ENCODE measurements at places on chromosomes 11 and 22. TPM values are rescaled to one million over a fixed set of nuclear protein-coding genes. Genes with fewer than 3 reads are reported as not detected.

- peak; percentile 59 for DNase-seq
Measured at GRCh38 chr11:123194337-123195187, 486 bp downstream of the CLMP start.

DNA sequence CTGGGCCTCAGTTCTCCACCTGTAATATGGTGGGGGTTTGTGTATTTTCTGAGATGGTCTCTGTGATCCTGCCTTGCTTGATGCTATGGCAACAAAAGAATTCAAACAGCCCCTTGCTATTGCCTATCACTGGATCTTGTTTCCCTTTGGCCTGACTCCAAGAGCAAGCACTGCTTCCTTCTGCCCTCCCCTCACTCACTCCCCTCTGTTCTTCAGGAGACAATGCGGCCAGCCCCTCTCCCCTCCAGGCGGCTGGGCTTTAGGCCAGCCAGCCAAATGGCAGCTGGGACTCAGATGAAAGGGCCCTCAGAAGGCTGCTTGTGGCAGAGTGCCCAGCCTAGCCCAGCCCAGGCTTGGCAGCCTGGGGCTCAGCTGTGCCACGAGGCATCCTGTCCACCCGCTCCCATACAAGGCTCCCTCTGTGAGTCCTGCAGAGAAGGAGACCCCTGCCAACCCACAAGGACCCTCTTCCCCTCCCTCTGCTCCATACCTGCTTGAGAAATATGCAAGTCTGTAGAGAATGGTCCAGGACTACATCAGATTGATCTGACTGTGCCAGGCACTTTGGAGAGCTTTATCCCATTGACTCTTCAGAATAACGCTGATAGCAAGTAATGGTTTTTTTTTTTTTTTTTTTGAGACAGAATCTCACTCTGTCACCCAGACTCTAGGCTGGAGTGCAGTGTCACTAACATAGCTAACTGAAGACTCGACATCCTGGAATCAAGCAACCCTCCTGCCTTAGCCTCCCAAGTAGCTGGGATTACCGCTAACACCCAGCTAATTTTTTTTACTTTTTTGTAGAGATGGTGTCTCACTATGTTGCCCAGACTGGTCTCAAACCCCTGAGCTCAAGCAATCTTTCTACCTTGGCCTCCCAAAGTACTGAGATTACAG is 7.6 kb upstream of the KCTD14 start:
- peak; percentile 93 for DNase-seq

DNA sequence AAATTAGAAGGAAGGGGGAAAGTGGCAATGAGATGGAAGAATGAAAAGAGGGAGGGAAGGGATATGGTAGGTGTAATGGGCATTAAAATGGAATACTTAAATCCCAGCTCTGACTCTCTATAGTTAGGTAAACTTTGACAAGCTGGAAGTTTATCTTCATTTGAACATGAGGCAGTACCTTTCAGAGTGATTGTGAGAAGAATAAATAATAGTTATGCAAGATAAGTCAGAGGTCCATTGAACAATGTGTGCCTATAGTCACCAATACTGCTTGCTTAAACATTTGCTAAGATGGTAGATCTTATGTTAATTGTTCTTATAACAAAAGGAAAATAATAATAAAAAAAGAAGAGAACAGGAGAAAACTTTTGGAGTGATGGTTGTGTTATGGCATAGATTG is 545.8 kb upstream of the CCDC90B start:
- DNase-seq: no peak

DNA sequence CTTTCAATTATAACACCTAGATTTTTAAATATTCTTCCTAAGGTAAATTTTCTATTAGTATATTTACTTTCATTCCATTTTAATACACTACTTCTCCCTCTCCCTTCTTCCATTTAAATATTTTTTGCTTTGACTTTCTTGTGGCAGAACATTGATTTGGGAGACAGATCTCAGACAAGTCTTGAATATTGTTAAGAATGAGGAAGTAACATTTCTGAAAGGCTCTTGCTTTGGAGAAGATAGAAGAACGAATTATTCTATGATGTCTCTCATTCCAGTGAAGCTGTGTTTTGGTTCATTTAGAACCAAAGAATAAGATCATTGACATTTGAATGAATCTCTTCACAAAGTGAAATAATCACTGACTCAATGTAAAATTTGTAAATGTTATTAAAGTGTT is 2.4 kb downstream of the IPO7 start:
- no peak for DNase-seq

DNA sequence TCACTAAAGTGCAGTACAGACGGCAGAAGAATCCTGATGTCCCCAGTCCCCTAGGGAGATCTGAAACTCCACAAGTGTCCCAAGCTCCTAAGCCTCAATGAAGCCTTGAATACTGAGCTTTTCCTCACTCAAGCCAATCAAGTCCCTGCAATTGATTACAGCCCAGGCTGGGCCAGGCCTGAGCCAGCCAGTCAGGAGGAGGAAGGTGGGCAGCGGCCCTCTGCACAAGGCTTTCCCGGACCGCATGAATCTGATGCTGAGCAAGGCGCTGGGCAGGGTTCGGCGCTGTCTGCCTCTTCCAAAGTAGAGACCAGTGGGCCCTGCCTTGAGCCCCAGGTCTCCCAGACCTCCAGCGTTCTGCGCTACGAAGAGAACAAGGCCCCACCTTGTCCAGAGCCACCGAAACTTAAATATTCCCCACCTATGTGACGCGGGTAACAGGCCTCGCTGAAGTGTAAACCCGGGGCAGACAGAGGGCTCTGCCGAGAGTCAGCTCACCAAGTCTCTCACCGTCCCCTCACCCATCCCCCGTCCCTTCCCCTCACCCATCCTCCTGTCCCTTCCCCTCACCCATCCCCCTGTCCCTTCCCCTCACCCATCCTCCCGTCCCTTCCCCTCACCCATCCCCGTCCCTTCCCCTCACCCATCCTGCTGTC is 63.2 kb downstream of the SCUBE1 start:
- no peak for DNase-seq

The EWSR1 gene
- 185 TPM for total RNA-seq

- DNase-seq: no peak
Measured at GRCh38 chr11:67652965-67653845, 2.7 kb upstream of the ACY3 start.

DNA sequence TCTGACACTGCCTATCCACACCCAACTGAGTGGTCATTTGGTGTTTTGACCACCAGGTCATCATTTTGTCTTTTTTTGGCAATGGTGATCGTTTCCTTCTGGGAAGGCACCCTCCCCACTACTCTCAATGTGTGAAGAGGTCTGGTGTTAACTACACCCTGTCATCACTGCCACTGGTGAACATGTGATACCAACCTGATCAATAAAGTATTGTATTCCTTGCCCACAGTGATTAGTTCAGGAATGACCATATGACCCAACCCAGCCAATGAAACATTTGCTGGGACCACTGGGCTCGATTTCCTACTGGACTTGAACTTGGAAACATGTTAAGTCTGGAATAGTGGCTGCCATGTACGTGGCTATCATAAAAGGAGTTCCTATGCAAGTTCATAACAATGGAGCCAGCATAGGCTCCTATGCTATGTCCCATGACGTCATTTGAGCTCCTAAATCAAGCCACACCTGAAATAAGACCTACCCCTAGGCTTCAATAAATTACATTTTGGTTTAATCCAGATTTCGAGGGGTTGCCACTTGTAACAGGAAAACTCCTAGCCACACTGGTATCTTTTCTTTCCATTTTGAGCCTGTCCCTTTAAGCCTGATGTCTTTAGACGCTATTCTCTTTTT is 51.1 kb downstream of the CHST1 start:
- DNase-seq: no peak

GRCh38 chr11:88484873-88485621 is 147.5 kb upstream of the CTSC start:
- DNase-seq: peak; percentile 28

DNA sequence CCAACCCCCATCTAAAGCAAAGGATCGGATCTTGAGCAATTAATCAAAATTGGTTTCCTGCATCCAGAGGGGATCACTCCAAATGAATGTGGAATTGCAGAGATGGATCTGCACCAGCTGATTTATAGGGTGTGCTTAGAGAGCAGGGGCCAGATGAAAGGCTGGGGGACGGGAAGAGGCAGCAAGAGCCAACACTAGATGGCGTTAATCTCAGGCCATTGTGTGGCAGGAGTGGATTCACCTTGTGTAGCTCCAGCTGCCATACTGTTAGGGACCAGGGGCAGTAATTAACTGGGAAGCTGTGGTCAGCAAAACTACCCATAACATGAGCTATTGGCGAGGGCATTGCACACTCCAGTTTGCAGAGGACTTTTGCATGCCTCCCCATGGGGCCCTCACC is 35.6 kb downstream of the SERPINH1 start:
- no peak for DNase-seq

- DNase-seq: no peak
Measured at GRCh38 chr22:25554689-25555088, 9.8 kb upstream of the GRK3 start.

GRCh38 chr11:44409558-44410236 is 99.8 kb upstream of the ALX4 start:
- DNase-seq: no peak

The TBX10 gene
- total RNA-seq: not detected

DNA sequence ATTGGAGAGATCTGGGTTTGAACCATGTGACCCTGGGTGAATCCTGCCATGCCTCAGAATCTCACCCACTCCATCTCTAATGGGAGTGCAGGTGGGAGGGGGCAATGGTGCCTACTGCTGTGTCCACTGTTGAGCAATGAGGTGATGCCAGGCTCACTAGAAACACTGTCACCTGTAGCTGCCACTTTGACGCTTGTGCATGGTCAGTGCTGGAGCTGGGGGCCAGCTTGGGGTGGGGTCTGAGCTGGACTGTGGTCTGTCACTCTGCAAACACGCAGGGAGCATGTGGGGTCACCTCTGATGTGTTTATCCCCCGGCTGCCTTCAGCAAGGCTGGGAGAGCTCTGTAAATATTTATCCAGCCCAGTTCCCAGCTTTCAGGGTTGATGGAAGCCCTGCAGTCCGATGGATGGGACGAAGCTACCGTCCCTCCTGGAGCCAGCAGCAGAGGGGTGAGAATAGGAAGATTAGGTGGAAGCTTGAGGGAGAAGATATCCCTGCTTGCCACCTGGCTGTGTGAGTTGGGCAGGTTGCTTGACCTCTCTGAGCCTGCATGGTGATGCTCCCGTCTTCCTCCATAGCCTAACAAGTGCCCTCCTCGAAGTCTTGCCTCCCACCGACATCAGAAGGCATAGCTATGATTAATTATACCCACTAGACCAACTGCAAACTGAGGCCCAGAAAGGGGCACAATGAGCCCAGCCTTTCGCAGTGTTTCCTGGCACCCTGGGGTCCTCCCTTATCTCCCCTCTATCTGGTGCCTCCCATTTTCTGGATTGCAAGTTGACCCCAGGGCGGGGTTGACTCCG is 1.7 kb downstream of the MMP11 start:
- DNase-seq: no peak

DNA sequence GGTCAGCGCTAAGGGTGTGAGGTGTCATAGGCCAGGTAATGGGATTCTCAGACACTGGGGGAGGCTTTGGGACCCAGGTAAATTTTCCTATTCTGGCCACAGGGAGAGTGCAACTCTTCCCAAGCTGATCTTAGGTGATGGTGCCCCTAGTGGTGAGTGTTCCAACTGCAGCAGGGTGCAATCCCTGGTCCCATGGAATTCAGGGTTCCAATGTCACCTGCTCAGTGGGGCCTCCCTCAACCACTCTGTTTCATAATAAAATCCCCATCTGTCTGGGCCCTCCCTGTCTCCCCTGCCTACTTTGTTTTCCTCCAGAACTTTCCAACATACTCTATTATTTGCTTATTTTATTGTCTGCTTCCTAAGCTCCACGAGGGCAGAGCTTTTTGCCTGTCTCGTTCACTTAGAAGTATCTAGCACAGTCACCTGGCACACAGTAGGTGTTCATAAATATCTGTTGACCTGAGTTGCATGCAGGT is 2.9 kb upstream of the SGSM1 start:
- peak; percentile 65 for DNase-seq

The CARD18 gene
- total RNA-seq: not detected

DNA sequence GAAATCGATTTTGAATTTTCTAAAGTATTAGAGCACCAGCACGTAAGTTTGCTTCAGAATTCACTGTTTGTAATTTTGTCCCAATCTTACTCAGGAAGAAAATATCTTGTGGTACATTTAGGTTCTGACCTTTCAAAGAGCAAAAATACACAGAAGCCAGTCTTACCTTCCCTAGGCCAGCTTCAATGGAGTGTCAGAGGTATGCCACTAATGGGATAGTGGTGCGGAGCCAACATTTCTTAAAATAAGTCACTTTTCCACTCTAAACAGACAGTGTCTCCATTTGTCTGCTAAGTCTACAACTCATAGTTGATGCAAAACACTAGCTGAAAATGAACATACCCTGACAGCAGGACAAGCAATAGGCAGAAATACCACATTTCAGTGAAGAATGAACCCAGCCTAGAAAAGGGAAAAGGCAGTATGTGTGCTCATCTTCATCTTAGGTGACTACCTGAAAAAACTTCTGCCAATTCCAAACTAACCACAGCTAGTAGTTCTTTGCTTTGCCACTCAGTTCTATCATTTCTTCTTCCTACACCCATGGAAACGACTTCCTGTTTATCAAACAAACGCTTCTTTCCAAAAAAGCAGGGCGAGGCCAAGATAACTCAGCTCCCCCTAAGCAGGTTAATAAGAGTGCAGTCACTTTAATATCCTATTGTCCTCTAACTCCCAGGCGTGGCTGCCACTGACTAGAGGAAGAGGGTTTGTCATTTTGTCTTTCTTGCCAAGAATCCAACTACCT is 94.0 kb upstream of the APOA1 start:
- DNase-seq: no peak

The FGF19 gene
- total RNA-seq: not detected

DNA sequence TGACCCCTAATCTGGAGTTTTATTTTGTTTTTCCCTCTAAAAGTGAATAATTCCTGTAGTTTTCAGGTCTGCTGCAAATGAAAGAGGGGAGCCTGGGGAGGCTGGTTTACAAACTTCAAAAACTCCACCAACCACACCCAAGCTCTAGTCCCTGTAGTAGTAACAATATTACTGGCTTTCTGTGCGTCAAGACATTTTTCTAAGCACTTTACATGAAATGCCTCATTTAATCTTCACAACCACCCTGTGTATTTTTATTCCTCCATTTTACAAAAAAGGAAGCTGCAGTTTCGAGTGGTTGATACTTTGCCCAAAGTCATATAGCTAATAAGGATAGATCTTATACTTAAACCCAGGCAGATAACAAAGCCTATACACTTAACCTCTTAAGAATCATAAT is 23.5 kb downstream of the CTNND1 start:
- no peak for DNase-seq

The GRAMD1B gene
- 0.58 TPM for total RNA-seq

The SLC6A5 gene
- not detected for total RNA-seq

DNA sequence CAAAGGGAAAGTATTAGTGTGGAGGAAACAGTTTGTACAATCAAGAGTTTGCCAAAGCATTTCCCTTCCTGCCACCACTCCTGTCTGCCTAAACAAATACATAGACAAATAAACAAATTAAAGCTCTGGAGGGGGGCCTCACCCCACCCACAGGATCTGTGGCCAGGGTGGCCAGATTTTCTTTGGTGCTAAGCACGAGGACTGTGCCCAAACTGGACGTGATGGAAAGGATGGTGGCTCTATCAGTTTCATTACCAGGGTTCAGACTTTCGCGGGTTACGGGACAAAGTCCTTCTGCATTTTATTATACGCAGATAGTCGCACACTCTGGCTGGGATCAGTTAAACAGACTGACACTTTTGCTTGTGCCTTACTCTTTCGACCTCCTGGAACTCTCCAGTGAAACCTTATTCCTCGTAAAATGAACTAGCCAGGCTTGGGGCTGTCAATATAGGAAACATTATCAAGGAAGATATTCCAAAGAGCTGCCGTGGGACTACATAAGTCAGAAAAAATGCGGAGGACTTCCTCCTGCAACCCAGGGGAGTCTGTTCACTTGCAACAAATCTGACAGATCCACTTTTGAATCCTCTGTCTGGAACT is 11.2 kb downstream of the BARX2 start:
- peak; percentile 43 for DNase-seq

- no peak for DNase-seq
Measured at GRCh38 chr22:36395915-36396314, 8.1 kb upstream of the MYH9 start.

Measured in stomach (tissue), 19 donors.